ENCODE measurements at places on chromosomes 16 and 17. TPM values are rescaled to one million over a fixed set of nuclear protein-coding genes. Genes with fewer than 3 reads are reported as not detected.

The ZFPM1 gene
- 11.3 TPM for total RNA-seq

The MT1H gene
- 80.9 TPM for total RNA-seq

The SOCS7 gene
- total RNA-seq = 11.3 TPM

The KRTAP1-5 gene
- not detected for total RNA-seq

The DPEP3 gene
- 0.28 TPM for total RNA-seq

The GPR142 gene
- total RNA-seq = 0.31 TPM

The NHLRC4 gene
- 0.36 TPM for total RNA-seq

The HBZ gene
- total RNA-seq = not detected

The CCL4 gene
- 2.2 TPM for total RNA-seq

The C16orf86 gene
- 1.5 TPM for total RNA-seq

The ENPP7 gene
- not detected for total RNA-seq

The KRTAP1-1 gene
- not detected for total RNA-seq

The FAAP100 gene
- 28.8 TPM for total RNA-seq

The CA4 gene
- total RNA-seq = 394 TPM

The GDPD1 gene
- 3.9 TPM for total RNA-seq

The CCDC78 gene
- 0.75 TPM for total RNA-seq

The KRT24 gene
- total RNA-seq = 1.3 TPM

The RAB37 gene
- total RNA-seq = 7.6 TPM

The EARS2 gene
- total RNA-seq = 15.4 TPM

The TVP23A gene
- not detected for total RNA-seq

The SGCA gene
- 4.7 TPM for total RNA-seq

The MARF1 gene
- total RNA-seq = 54.5 TPM

The MRPL45 gene
- total RNA-seq = 28.3 TPM

The GGA3 gene
- total RNA-seq = 39.9 TPM

The TBC1D26 gene
- not detected for total RNA-seq

The ITFG1 gene
- total RNA-seq = 71.1 TPM

The MAP3K14 gene
- total RNA-seq = 13.0 TPM

The LCAT gene
- total RNA-seq = 5.0 TPM

The SPHK1 gene
- 2.9 TPM for total RNA-seq

The TPSG1 gene
- total RNA-seq = 124 TPM

The HS3ST3B1 gene
- 1.7 TPM for total RNA-seq

The PYDC1 gene
- not detected for total RNA-seq

The NOTUM gene
- total RNA-seq = not detected

The GLIS2 gene
- total RNA-seq = 1.6 TPM

The LRRC45 gene
- 20.8 TPM for total RNA-seq

The CCL4L2 gene
- total RNA-seq = not detected

The CCL13 gene
- total RNA-seq = 7.3 TPM

The MAP2K6 gene
- total RNA-seq = 128 TPM

The KPNA2 gene
- 41.9 TPM for total RNA-seq

The TSPOAP1 gene
- 7.9 TPM for total RNA-seq

The ALKBH5 gene
- 89.8 TPM for total RNA-seq

The SLC13A2 gene
- total RNA-seq = 26.5 TPM

The HSPB9 gene
- total RNA-seq = not detected

The SDK2 gene
- 0.82 TPM for total RNA-seq

Data from left colon (tissue), 2 donors.